Activated T-helper 1 cell treated with anti-CD3 and anti-CD28 coated beads, Interleukin-12 subunit alpha, Interleukin-12 subunit beta, Interleukin-2, Interleukin-4 antibody, amounts not matched to agents 30 ng/mL and 10 ng/mL and 1 ng/mL, durations not matched to agents 14 hours and 24 hours and 36 hours (primary cell): ENCODE measurements at places on chromosomes 7 and 10.

GRCh38 chr10:82685087-82685486 is 810.1 kb downstream of the NRG3 start:
- H3K4me1 ChIP-seq = no peaks in the 10 kb centered on the region
- H3K27ac ChIP-seq = no peak overlapping the region
- H3K36me3 ChIP-seq = no peaks in the 10 kb centered on the region

GRCh38 chr7:42492920-42493319 is 255.9 kb upstream of the GLI3 start:
- no peak overlapping the region for H3K27ac ChIP-seq
- peaks cover 7% of the 10 kb centered on the region for H3K4me1 ChIP-seq
- DNase-seq = no peak

DNA sequence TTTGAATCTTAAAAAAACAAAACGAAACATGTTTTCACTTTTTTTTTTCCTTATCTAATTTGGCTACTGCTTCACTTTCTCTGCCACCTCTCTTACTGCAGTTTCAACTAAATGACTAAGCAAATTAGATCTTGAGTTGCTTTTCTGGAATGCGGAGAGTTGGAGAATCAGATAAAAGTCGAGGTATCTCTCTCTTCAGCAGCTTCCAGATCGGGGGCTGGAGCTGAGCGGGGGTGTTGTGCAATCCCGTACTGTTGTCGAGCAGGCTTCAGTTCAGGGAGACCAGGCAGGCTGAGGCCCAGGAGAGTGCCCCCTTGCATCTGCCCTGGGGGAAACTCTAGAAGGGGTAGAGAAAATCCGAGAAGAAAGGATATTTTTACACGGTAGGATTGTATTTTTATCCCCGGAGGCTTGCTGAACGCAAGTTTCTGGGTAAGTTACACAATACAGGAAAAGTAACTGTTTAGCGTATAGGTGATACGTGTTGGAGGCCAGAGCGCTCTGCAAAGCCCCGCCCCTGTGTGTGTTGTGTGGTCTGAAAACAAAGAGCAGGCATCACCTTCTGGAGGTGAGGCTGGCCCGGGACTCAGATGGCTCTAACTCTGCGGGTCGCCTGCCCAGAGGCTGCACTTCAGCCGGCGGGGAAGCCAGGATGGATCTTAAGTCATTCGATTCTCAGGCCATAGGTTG is 116.6 kb downstream of the KLF6 start:
- H3K4me3 ChIP-seq = peak overlapping the region; percentile 82
- peaks cover 44% of the 10 kb centered on the region for H3K4me1 ChIP-seq
- H3K27me3 ChIP-seq = peaks cover 3% of the 10 kb centered on the region
- peak; percentile 55 for DNase-seq
- H3K27ac ChIP-seq = peak overlapping the region; percentile 89
- H3K36me3 ChIP-seq = peaks cover 1% of the 10 kb centered on the region

GRCh38 chr10:78571286-78571685 is 497.5 kb upstream of the ZMIZ1 start:
- H3K36me3 ChIP-seq = no peaks in the 10 kb centered on the region
- peaks cover 6% of the 10 kb centered on the region for H3K27me3 ChIP-seq
- H3K4me1 ChIP-seq = no peaks in the 10 kb centered on the region
- no peak overlapping the region for H3K4me3 ChIP-seq

- no peak for DNase-seq
- peaks cover 59% of the 10 kb centered on the region for H3K36me3 ChIP-seq
- no peak overlapping the region for H3K4me3 ChIP-seq
- H3K27ac ChIP-seq = no peak overlapping the region
- peaks cover 88% of the 10 kb centered on the region for H3K4me1 ChIP-seq
Observed at GRCh38 chr7:121383235-121383910, 12.7 kb downstream of the FAM3C start.

- no peaks in the 10 kb centered on the region for H3K27me3 ChIP-seq
- H3K4me3 ChIP-seq = no peak overlapping the region
- H3K27ac ChIP-seq = no peak overlapping the region
- peaks cover 42% of the 10 kb centered on the region for H3K4me1 ChIP-seq
Observed at GRCh38 chr10:63142136-63142535, 9.0 kb downstream of the NRBF2 start.

GRCh38 chr7:108072739-108073138 is 57.4 kb downstream of the LAMB4 start:
- H3K4me1 ChIP-seq = no peaks in the 10 kb centered on the region
- no peak overlapping the region for H3K4me3 ChIP-seq
- no peak for DNase-seq
- H3K27me3 ChIP-seq = peaks cover 11% of the 10 kb centered on the region
- no peaks in the 10 kb centered on the region for H3K36me3 ChIP-seq
- H3K27ac ChIP-seq = no peak overlapping the region

DNA sequence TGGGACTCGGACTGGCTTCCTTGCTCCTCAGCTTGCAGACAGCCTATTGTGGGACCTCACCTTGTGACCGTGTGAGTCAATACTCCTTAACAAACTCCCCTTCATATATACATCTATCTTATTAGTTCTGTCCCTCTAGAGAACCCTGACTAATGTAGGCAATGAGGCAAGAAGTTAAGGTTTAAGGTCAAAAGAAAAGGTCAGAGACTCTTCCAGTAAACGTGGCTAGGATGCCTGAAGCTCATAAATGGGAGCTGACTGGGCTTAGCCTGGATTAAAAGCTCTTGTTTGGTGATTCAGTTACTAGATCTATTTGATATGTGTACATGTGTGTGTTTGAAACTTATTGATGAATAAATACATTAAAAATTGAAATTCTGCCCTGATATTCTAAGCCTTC is 10.6 kb upstream of the GPR141 start:
- no peak for DNase-seq
- H3K36me3 ChIP-seq = no peaks in the 10 kb centered on the region
- H3K4me1 ChIP-seq = no peaks in the 10 kb centered on the region
- no peak overlapping the region for H3K4me3 ChIP-seq
- H3K27me3 ChIP-seq = peaks cover 3% of the 10 kb centered on the region
- H3K27ac ChIP-seq = no peak overlapping the region

GRCh38 chr10:128150561-128150960 is 24.3 kb upstream of the MKI67 start:
- H3K36me3 ChIP-seq = peaks cover under 1% of the 10 kb centered on the region
- H3K4me1 ChIP-seq = peaks cover 27% of the 10 kb centered on the region
- no peak overlapping the region for H3K27ac ChIP-seq
- DNase-seq = no peak
- peak overlapping the region; percentile 76 for H3K4me3 ChIP-seq

DNA sequence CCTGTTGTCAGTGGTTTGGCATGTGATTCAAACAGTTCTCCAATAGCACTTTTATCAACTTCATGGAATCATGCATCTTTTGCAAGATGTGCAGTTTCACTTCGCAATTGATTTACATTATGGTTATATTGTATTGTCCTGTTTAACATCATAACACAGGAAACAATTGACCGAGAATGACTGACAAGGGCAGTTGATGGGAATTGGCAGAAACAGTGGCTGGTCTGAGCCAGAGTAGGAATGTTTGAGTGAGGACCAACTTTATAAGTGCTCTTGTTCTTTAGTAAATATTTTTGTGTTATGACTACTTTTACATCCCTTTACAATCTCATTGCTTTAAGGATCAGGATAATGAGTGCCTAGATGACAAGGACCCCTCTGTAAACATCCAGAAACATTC is 2.2 kb downstream of the KLHL7 start:
- peaks cover 30% of the 10 kb centered on the region for H3K4me1 ChIP-seq
- no peak for DNase-seq
- peaks cover 8% of the 10 kb centered on the region for H3K36me3 ChIP-seq
- no peaks in the 10 kb centered on the region for H3K27me3 ChIP-seq
- no peak overlapping the region for H3K27ac ChIP-seq
- no peak overlapping the region for H3K4me3 ChIP-seq

GRCh38 chr10:69912589-69912988 is 110.9 kb downstream of the COL13A1 start:
- peaks cover 6% of the 10 kb centered on the region for H3K27me3 ChIP-seq
- H3K4me1 ChIP-seq = no peaks in the 10 kb centered on the region
- H3K27ac ChIP-seq = no peak overlapping the region
- DNase-seq = no peak
- no peaks in the 10 kb centered on the region for H3K36me3 ChIP-seq
- no peak overlapping the region for H3K4me3 ChIP-seq

DNA sequence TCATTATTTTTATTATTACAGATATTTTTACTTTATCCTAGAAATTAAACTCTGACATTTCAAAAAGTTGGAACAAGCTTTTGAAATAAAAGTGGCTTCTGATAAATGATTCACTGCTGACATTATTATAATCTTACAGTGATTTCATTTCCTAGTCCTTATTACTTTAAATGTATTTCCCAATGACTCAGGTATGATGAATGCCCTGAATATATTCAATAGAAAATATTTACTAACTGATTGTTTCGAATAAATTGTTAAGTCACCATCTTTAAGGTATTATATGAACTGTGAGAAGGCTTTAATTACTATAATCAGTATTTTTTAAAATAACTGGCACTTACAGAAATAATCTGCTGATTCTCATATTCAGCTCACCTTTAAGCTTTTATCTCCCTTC is 21.6 kb downstream of the DKK1 start:
- H3K36me3 ChIP-seq = no peaks in the 10 kb centered on the region
- no peak overlapping the region for H3K4me3 ChIP-seq
- H3K27ac ChIP-seq = no peak overlapping the region
- no peak for DNase-seq
- H3K27me3 ChIP-seq = no peaks in the 10 kb centered on the region

GRCh38 chr7:39353615-39354376 is 212.4 kb upstream of the YAE1 start:
- H3K36me3 ChIP-seq = no peaks in the 10 kb centered on the region
- peaks cover 4% of the 10 kb centered on the region for H3K4me1 ChIP-seq
- H3K27me3 ChIP-seq = no peaks in the 10 kb centered on the region
- H3K27ac ChIP-seq = no peak overlapping the region
- no peak for DNase-seq
- no peak overlapping the region for H3K4me3 ChIP-seq

DNA sequence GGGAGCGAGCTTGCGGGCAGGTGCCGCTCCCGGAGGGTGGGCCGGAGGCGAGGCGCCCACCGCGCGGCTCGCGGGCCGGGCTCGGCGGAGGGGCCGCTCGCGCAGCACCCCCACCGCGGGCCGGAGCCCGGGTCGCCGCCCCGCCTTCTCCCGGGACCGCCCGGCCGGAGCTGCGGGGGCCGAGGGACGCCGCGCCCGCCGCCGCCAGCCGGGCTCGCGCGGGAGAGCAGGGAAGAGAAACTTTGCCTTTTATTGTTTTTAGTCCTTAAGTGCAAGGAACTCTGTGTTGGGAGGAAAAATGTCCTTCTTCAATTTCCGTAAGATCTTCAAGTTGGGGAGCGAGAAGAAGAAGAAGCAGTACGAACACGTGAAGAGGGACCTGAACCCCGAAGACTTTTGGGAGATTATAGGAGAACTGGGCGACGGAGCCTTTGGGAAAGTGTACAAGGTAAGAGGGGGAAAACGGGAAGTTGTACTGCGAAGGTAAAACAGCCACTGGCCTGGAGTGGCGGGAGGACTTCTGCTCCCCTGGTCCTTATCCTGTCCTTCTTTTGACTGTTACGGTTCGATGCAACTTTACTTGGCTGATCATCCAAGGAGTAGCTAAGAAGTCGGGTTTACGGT is 620 bp downstream of the SLK start:
- no peak for DNase-seq
- peak overlapping the region; percentile 97 for H3K4me3 ChIP-seq
- H3K27me3 ChIP-seq = no peaks in the 10 kb centered on the region

- H3K27ac ChIP-seq = no peak overlapping the region
- no peaks in the 10 kb centered on the region for H3K4me1 ChIP-seq
- H3K27me3 ChIP-seq = peaks cover 14% of the 10 kb centered on the region
- H3K4me3 ChIP-seq = no peak overlapping the region
Observed at GRCh38 chr10:5402798-5403197, 1.8 kb downstream of the TUBAL3 start.

GRCh38 chr10:31999070-31999660 is 57.1 kb downstream of the KIF5B start:
- H3K27ac ChIP-seq = no peak overlapping the region
- peaks cover 8% of the 10 kb centered on the region for H3K4me1 ChIP-seq
- H3K27me3 ChIP-seq = no peaks in the 10 kb centered on the region
- no peak for DNase-seq
- no peaks in the 10 kb centered on the region for H3K36me3 ChIP-seq

GRCh38 chr7:72307566-72307965 is 104.6 kb downstream of the CALN1 start:
- H3K4me1 ChIP-seq = no peaks in the 10 kb centered on the region
- no peak overlapping the region for H3K4me3 ChIP-seq
- no peak for DNase-seq
- H3K36me3 ChIP-seq = no peaks in the 10 kb centered on the region

GRCh38 chr10:44242091-44242490 is 142.8 kb downstream of the CXCL12 start:
- no peaks in the 10 kb centered on the region for H3K4me1 ChIP-seq
- DNase-seq = no peak

GRCh38 chr7:47518827-47519226 is 63.1 kb downstream of the TNS3 start:
- no peaks in the 10 kb centered on the region for H3K36me3 ChIP-seq
- DNase-seq = no peak
- no peak overlapping the region for H3K27ac ChIP-seq
- peaks cover 1% of the 10 kb centered on the region for H3K27me3 ChIP-seq

GRCh38 chr7:67913604-67914003 is 917.0 kb downstream of the TYW1 start:
- no peak overlapping the region for H3K27ac ChIP-seq
- no peak overlapping the region for H3K4me3 ChIP-seq
- no peak for DNase-seq
- H3K36me3 ChIP-seq = no peaks in the 10 kb centered on the region
- no peaks in the 10 kb centered on the region for H3K27me3 ChIP-seq
- H3K4me1 ChIP-seq = no peaks in the 10 kb centered on the region

DNA sequence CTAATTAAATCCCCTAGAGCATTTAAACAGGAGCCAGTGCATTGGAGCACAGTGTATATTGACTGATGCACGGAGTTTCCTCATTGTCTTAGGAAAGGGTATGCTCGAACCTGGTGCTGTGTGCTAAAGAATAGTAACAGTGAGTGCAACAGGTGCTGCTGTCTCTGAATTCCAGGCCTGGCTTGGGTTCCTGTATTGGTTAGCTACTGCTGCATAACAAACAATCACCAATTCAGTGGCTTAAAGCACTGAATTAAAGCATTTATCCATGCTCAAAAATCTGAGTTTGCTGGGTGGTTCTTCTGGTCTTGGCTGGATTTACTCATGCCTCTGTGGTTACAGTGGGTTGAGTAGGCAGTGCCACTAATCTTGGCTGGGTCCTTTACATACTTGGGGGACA is 1.8 kb upstream of the PNLIPRP1 start:
- no peaks in the 10 kb centered on the region for H3K36me3 ChIP-seq
- H3K4me3 ChIP-seq = no peak overlapping the region
- H3K27me3 ChIP-seq = no peaks in the 10 kb centered on the region
- no peak overlapping the region for H3K27ac ChIP-seq
- no peak for DNase-seq
- H3K4me1 ChIP-seq = no peaks in the 10 kb centered on the region

DNA sequence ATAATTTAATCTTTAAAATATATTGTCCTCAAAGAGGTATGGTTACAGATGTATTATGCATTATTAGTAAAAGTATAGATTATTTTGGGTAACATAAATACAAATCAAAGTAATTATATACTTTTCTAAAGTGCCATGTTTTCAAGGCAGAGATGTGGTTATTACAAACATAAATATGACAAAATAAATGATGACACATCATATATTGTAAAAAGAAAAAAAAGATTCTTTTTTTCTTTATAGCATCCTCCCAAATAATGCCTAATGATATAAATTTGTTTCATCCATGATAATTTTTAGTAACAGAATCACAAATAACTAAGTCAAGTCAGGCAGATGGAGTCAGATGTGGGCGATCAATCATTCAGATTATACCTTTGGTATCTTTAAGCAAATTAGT is 29.3 kb downstream of the SEMA3C start:
- no peaks in the 10 kb centered on the region for H3K36me3 ChIP-seq
- no peaks in the 10 kb centered on the region for H3K27me3 ChIP-seq
- no peak overlapping the region for H3K27ac ChIP-seq
- H3K4me1 ChIP-seq = no peaks in the 10 kb centered on the region
- no peak overlapping the region for H3K4me3 ChIP-seq
